IMR-90 (cell line): ENCODE measurements at places on chromosomes 12 and 14. TPM values are rescaled to one million over a fixed set of nuclear protein-coding genes. Genes with fewer than 3 reads are reported as not detected.

DNA sequence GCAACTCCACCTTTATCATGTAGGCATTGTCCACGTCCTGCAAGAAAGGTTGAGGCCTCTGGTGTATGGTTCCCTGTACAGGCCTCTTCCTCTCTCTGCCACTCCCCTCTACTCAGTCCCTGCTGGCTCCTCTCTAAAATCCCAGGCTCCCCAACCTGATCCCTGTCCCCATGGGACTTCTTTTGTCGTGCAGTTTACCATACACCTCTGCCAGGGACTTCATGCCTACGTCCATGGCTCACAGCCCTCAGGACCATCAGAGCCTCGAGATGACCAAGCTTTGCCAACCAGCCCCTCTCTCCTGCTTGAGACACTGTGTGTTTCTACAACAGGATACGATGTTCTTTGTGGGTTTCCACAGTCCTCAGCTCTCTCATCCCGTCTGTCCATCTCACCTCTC lies 2.9 kb downstream of the KRT2 start:
- no peaks in the 10 kb centered on the region for H3K4me1 ChIP-seq
- no peak for DNase-seq
- H3K4me3 ChIP-seq, result no peak overlapping the region

DNA sequence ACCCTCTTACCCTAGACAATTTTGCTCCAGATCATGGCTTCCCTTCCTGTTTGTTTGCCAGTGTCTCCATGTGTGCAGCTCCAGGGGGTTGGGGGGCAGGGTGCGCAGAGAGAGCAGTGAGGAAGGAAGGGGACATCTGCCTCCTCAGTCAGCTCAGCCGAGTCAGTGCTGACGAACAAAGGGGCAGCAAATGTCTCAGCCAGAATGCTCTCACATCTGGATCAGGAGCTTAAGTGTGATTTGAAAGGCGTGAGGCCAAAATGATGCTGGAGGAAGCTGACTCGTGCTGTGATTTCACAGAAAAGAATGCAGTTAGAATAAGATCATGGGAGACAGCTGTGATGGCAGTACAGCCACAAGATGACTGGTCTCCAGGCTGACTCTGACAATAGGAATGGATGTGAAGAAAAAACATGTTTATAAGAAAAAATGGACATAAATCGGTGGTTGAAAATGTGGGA lies 27.1 kb upstream of the CDK17 start:
- peak overlapping the region; percentile 99 for H3K27ac ChIP-seq
- H3K27me3 ChIP-seq, result no peaks in the 10 kb centered on the region
- peak overlapping the region; percentile 46 for H3K4me3 ChIP-seq
- peaks cover 22% of the 10 kb centered on the region for H3K4me1 ChIP-seq
- DNase-seq, result peak; percentile 100

- no peak overlapping the region for H3K4me3 ChIP-seq
- DNase-seq, result peak; percentile 75
- peaks cover 4% of the 10 kb centered on the region for H3K4me1 ChIP-seq
- H3K27me3 ChIP-seq, result no peaks in the 10 kb centered on the region
Measured at GRCh38 chr14:52380294-52380693, 66.2 kb downstream of the PTGER2 start.

The MEG3 gene
- total RNA-seq, result 31.5 and 32.5 TPM in 2 replicates

GRCh38 chr12:88986056-88986455 lies 366.2 kb downstream of the DUSP6 start:
- no peak overlapping the region for H3K4me3 ChIP-seq
- H3K27me3 ChIP-seq, result no peaks in the 10 kb centered on the region
- no peak for DNase-seq
- H3K36me3 ChIP-seq, result no peaks in the 10 kb centered on the region

DNA sequence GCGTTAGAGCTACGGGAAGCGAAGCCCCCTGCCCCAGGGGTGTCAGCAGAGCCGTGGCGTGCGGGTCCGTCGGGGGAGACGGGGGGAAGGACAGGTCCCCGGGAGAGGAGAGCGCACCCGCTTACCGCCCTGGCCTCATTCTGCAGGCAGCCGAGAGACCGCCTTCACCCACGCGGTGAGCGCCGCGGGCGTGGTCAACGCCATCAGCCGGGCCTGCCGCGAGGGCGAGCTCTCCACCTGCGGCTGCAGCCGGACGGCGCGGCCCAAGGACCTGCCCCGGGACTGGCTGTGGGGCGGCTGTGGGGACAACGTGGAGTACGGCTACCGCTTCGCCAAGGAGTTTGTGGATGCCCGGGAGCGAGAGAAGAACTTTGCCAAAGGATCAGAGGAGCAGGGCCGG lies 10.5 kb downstream of the WNT5B start:
- H3K27me3 ChIP-seq, result no peaks in the 10 kb centered on the region
- no peak overlapping the region for H3K27ac ChIP-seq
- peaks cover 6% of the 10 kb centered on the region for H3K36me3 ChIP-seq
- no peak overlapping the region for H3K4me3 ChIP-seq
- H3K4me1 ChIP-seq, result peaks cover 6% of the 10 kb centered on the region
- no peak for DNase-seq

The SNRPF gene
- total RNA-seq, result 5.0 and 16.1 TPM in 2 replicates

GRCh38 chr14:31303654-31304053 lies 96.1 kb upstream of the HECTD1 start:
- H3K36me3 ChIP-seq, result peaks cover 18% of the 10 kb centered on the region
- H3K4me3 ChIP-seq, result no peak overlapping the region
- no peaks in the 10 kb centered on the region for H3K4me1 ChIP-seq
- DNase-seq, result no peak
- no peak overlapping the region for H3K27ac ChIP-seq

DNA sequence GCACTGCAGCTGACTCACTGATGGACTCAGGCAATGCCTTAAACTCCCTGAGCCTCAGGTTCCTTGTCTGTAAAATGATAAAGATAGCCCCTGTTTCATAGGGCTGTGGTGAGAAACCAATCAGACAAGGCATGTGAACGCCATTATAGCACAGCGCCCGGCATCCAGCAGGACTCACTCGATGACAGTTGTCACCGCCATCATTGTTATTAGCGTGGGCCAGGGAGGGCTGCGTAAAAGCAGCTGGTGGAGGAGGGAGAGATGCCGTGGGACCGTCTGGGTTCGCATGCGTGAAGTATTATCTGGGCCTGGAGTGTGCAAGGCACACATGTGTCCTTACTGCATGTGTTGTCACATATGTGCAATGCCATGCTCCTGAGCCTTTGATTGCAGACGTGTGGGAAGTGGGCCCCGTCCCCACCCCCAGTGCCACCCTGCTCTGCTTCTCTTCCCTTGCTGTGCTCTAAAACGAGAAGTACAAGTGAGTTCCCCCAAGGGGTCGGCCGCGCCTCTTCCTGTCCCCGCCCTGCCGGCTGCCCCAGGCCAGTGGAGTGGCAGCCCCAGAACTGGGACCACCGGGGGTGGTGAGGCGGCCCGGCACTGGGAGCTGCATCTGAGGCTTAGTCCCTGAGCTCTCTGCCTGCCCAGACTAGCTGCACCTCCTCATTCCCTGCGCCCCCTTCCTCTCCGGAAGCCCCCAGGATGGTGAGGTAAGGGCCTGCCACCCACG lies at the start of gene PTPN6:
PTPN6 (plus strand) TSS at position 546 of the 730 bp plus-strand sequence; CDS start at position 703, 157 bp downstream.
- 0 out of 2 replicates have a peak, but pooled peaks cover 2% of the 10 kb centered on the region for H3K4me1 ChIP-seq
- no peak within 1 kb of the TSS for H3K4me3 ChIP-seq
- no peaks in the 10 kb centered on the region for H3K36me3 ChIP-seq

- DNase-seq, result peak; percentile 80
- H3K4me3 ChIP-seq, result no peak overlapping the region
- no peaks in the 10 kb centered on the region for H3K27me3 ChIP-seq
- no peaks in the 10 kb centered on the region for H3K36me3 ChIP-seq
Measured at GRCh38 chr12:46546634-46547273, 174.2 kb upstream of the SLC38A2 start.

- no peaks in the 10 kb centered on the region for H3K27me3 ChIP-seq
- DNase-seq, result no peak
- H3K4me1 ChIP-seq, result peaks cover 15% of the 10 kb centered on the region
- H3K36me3 ChIP-seq, result peaks cover 37% of the 10 kb centered on the region
- H3K4me3 ChIP-seq, result no peak overlapping the region
Measured at GRCh38 chr14:21090194-21090939, 8.1 kb downstream of the ZNF219 start.

The NRIP2 gene
- total RNA-seq, result 0.18 and 0.28 TPM in 2 replicates

- DNase-seq, result peak; percentile 86
- H3K4me1 ChIP-seq, result peaks cover 4% of the 10 kb centered on the region; the same call in 1 of the 2 replicates
- H3K27ac ChIP-seq, result peak overlapping the region; percentile 70
- H3K4me3 ChIP-seq, result no peak overlapping the region
- H3K27me3 ChIP-seq, result no peaks in the 10 kb centered on the region
- H3K36me3 ChIP-seq, result no peaks in the 10 kb centered on the region
Measured at GRCh38 chr14:67999705-68000384, 180.3 kb downstream of the RAD51B start.

DNA sequence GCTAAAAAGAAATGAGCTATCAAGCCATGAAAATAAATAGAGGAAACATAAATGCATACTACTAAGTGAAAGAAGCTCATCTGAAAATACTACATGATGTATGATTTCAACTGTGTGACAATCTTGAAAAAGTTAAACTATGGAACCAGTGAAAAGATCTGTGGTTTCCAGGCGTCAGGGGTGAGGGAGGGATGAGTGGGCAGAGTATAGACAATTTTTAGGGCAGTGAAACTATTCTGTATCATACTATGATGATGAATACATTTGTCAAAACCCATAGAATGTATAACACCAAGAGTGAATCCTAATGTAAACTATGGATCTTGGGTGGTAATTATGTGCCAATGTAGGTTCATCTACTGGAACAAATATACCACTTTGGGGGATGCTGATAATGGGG lies 21.3 kb downstream of the SPX start:
- H3K27ac ChIP-seq, result no peak overlapping the region
- DNase-seq, result no peak
- H3K27me3 ChIP-seq, result no peaks in the 10 kb centered on the region
- H3K4me1 ChIP-seq, result no peaks in the 10 kb centered on the region; the same call in 1 of the 2 replicates

DNA sequence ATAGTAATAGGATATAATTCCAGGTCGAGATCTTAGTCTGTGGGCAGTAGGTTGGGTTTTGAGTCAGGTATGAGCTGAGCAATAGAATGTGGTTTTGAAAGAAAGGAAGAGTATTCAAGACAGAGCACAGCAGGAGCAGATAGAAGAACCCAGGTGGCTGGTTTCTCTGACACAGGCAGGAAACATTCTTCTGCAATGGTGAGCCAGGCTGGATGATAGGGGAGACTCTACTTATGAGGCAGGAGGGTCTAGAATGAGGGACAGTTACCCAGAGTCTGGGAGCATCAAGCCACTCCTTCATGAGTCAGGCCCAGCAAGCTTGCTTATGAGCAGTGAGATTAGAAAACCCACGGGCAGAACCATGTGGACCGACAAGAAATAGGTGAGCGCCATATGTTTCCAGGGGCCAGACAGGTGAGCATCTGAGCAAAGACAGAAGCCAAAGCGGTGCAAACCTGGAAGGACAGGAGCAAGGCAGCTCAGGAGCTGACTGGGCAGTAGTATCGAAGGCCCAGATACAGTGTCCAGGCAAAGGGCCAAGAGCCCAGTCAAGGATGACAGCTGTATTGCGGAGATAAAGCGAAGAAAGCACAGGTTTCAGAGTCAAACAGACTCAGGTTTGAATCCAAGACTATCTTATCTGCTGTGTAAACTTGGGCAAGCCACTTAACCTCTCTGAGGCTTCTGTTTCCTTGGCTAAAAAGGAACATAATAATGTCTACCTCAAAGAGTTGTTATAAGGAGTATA lies 22.5 kb upstream of the PCNX1 start:
- no peak for DNase-seq
- no peak overlapping the region for H3K27ac ChIP-seq
- no peaks in the 10 kb centered on the region for H3K27me3 ChIP-seq
- H3K4me3 ChIP-seq, result no peak overlapping the region
- peaks cover 12% of the 10 kb centered on the region for H3K4me1 ChIP-seq

GRCh38 chr14:65658202-65658601 lies 245.7 kb downstream of the FUT8 start:
- H3K27ac ChIP-seq, result no peak overlapping the region
- H3K4me1 ChIP-seq, result no peaks in the 10 kb centered on the region
- H3K36me3 ChIP-seq, result no peaks in the 10 kb centered on the region
- H3K4me3 ChIP-seq, result no peak overlapping the region
- DNase-seq, result peak; percentile 81
- no peaks in the 10 kb centered on the region for H3K27me3 ChIP-seq

GRCh38 chr14:105138021-105138541 lies 30.5 kb downstream of the JAG2 start:
- no peaks in the 10 kb centered on the region for H3K4me1 ChIP-seq
- no peaks in the 10 kb centered on the region for H3K36me3 ChIP-seq
- H3K27ac ChIP-seq, result no peak overlapping the region
- peaks cover 6% of the 10 kb centered on the region for H3K27me3 ChIP-seq

GRCh38 chr12:49825971-49826421 lies 2.2 kb downstream of the NCKAP5L start:
- H3K4me3 ChIP-seq, result no peak overlapping the region
- H3K27me3 ChIP-seq, result no peaks in the 10 kb centered on the region
- peak; percentile 53 for DNase-seq
- H3K27ac ChIP-seq, result peak overlapping the region; percentile 61

- peaks cover 52% of the 10 kb centered on the region for H3K36me3 ChIP-seq
- H3K4me1 ChIP-seq, result peaks cover 3% of the 10 kb centered on the region; the same call in 1 of the 2 replicates
- no peak overlapping the region for H3K4me3 ChIP-seq
- no peak for DNase-seq
- H3K27ac ChIP-seq, result no peak overlapping the region
Measured at GRCh38 chr12:108530161-108530560, 15.1 kb downstream of the FICD start.

- H3K27ac ChIP-seq, result no peak overlapping the region
- no peaks in the 10 kb centered on the region for H3K4me1 ChIP-seq
- DNase-seq, result no peak
- H3K4me3 ChIP-seq, result no peak overlapping the region
Measured at GRCh38 chr12:7361265-7361664, 57.4 kb downstream of the ACSM4 start.

- peaks cover 3% of the 10 kb centered on the region; the same call in 1 of the 2 replicates for H3K36me3 ChIP-seq
- H3K27me3 ChIP-seq, result no peaks in the 10 kb centered on the region
- H3K4me1 ChIP-seq, result peaks cover 3% of the 10 kb centered on the region
- DNase-seq, result no peak
- no peak overlapping the region for H3K4me3 ChIP-seq
- H3K27ac ChIP-seq, result no peak overlapping the region
Measured at GRCh38 chr12:100229876-100230275, 29.3 kb downstream of the ACTR6 start.

DNA sequence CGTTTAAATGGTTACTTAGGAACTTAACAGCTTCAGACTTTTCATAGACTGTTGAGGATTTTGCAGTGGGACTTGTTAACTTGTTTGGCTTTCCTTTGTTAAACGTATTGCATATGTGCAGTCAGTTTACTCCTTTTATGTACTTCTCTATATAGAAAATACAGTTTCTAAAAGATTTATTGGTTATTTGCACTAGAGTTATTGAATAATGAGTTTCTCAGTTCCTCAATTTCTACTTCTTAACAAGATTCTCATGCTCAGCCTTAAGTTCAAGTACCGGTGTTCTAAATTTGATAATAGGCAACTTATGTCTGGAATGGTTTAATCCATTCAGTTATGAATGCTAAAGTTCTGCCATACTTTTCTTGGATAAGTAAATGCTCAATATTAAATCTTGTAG lies 919 bp downstream of the PSMA3 start:
- no peaks in the 10 kb centered on the region for H3K4me1 ChIP-seq
- peaks cover 8% of the 10 kb centered on the region for H3K36me3 ChIP-seq
- no peaks in the 10 kb centered on the region for H3K27me3 ChIP-seq
- no peak for DNase-seq
- H3K27ac ChIP-seq, result peak overlapping the region; percentile 93; the same call in 1 of the 2 replicates
- peak overlapping the region; percentile 80 for H3K4me3 ChIP-seq
